ENCODE measurements at places on chromosomes 16 and 17. TPM values are rescaled to one million over a fixed set of nuclear protein-coding genes. Genes with fewer than 3 reads are reported as not detected.
A peak's percentile ranks its signal among the peaks of the same experiment; 100 is the strongest.

Gene PRKCB
- not detected for total RNA-seq

- DNase-seq = no peak
Measured at GRCh38 chr17:37659925-37660324, 16.7 kb upstream of the DDX52 start.

- DNase-seq = no peak
Measured at GRCh38 chr17:8504460-8505207, 69.0 kb downstream of the NDEL1 start.

DNA sequence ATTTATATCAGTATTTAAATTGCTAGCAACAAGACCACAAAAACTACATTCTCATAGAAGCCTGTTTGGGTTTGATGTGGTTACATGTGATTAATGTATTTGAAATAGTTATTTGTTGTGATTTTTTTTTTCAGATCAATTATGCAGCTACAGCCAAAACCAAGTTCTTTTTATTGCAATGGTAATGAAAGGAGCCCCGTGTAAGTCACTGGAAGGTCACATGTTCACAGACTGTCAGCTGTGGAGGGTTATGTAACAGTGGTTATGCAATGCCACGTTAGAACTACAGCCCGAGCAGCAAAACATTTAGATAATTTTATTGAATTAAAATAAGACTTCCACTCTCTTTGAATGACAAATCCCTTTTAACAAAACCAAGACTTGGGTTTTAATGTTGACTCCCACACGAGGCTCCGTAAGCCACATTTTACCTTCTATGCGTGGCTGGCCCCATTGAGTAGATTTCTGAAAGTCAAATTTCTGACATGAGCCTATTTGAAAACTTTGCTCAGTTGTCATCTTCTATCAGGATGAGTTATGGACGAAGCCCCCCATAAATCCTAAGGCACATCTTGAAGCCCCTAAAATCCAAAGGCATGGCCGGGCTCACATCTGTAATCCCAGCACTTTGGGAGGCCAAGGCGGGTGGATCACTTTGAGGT is 41.8 kb upstream of the SEC14L1 start:
- peak; percentile 94 for DNase-seq

DNA sequence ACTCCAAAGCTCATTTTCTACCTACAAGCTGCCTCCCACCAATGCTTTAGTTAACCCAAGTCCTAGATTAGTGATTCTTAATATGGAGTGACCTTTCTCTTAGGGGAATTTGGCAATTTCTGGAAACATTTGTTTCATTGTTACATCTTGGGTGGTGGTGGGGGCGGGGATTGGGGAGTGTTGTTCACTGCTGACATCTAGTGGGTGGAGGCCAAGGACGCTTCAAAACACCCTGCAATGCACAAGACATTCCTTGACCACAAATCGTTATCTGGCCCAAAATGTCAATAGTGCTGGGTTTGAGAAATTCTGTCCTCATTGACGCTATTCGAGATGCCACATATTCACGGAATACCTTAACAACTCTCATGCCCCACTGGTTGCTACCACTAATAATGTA is 282.9 kb downstream of the RBFOX1 start:
- DNase-seq = no peak

GRCh38 chr16:4583906-4584305 is 27.8 kb downstream of the C16orf96 start:
- DNase-seq = no peak

Gene E4F1
- total RNA-seq = 25.9 TPM

GRCh38 chr17:27551701-27552248 is 79.2 kb upstream of the LGALS9 start:
- no peak for DNase-seq

Gene MT4
- total RNA-seq = not detected

GRCh38 chr16:303760-304505 is 21.0 kb downstream of the PDIA2 start:
- peak; percentile 27 for DNase-seq

DNA sequence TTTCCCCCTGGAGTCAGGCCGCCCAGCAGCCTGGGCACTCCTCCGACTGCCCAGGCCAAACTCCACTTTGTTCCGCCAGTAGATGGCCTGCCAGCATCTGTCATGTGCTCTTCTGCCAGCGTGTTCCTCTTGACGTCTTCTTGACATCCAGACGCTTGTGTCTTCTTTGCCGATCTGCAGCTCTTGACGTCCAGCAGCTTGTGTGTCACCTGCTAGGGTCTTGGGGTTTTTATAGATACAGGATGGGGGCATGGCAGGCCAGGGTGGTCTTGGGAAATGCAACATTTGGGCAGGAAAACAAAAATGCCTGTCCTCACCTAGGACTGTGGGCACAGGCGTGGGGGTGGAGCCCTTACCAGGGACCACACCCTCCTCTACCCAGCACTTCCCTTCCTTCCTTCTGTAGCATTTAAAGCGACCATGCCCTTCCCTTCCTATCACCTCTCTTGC is 88.7 kb downstream of the BMERB1 start:
- DNase-seq = no peak

DNA sequence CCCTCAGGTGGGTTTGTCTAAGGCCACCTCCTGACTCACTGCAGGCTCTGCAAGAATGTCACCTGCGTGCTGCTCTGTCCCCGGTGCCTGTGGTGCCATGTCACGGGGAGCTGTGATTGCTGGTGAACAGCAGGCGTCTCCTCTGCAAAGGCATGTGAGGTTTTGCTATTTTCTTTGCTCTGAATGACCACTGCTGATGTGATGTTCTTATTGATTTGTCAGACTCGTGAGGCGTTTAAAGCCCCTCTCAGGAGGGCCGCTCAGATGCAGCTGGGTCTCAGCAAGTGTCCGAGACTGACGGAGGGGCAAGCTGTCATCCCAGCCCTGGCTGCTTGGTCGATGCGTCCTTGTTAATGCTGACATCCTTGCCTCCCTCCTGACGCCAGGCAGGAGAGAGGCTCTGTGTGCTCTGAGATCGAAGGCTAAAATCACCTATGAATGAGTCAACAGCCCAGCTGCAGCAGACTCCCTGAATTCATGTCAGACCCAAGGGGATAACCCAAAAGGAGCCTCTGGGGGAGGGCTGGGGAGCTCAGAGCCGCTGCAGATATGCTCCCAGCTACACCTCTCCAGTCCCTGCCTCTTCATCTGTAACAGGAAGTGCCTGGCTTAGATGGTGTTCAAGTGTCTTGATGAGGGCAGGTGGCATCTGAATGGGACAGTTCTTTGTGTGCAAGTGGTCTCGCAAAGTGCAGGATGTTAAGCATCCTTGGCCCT is 11.8 kb upstream of the PEMT start:
- no peak for DNase-seq

Gene DOK4
- 34.5 TPM for total RNA-seq

Gene ETV4
- 4.7 TPM for total RNA-seq

Gene BCAR1
- 87.2 TPM for total RNA-seq

GRCh38 chr17:43356999-43357398 is 41.8 kb upstream of the ARL4D start:
- peak; percentile 87 for DNase-seq

GRCh38 chr17:13209081-13209480 is 191.3 kb upstream of the ELAC2 start:
- no peak for DNase-seq

GRCh38 chr16:16817196-16817595 is 438.3 kb downstream of the NPIPA7 start:
- no peak for DNase-seq

DNA sequence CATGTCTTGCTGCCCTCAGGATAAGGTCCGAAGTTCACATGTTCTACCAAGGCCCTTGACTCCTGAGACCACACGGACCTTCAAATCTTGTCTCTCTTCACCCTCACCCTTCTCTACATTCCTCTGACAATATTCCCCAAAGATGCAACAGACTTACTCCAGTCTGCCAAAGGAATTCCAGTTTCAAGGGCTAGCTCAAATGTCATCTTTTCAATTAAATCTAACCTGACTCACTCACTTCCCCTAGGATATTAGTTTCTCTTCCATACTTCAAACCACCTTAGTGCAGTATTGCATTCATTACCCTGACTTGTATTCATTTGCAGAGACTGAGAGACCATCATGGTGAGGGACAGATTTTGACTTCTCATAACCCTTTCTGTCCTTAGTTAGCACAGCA is 59.6 kb upstream of the ADCY9 start:
- DNase-seq = no peak

DNA sequence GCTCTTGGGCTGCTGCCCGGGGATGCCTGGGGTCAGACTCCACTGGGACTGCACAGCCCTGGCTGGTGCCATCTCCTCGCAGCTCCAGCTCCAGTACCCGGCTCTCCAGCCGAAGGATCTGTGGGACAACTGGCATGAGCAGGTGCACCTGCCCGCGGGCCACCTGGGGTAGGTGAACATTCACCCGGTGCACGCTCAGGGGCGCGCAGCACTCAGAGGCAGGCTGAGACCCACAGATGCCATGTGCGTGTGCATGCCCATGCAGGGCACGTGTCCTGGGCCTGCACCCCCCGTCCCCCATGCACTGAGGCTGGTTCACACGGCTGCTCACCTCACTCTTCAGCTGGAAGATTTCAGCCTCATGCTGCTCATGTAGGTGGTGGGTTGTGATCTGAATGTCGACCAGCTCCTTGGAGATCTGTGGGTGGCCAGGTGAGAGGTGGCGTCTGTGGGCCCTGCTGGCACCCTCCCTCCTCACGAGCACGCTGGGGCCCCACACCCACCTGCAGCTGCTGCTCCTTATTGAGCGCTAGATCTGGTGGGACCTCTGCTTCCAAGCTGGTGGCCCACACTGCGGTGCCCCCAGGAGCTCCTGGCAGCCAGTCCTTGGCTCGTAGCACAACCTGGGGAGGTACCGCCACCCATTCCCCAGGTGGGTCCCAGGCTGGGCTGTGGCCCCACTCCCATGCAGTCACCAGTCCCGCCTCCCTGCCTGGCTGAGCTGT is 618 bp downstream of the CCDC78 start:
- no peak for DNase-seq

GRCh38 chr17:2050300-2051060 is 4.4 kb upstream of the HIC1 start:
- peak; percentile 83 for DNase-seq

- DNase-seq = peak; percentile 38
Measured at GRCh38 chr16:1674751-1675664, 3.1 kb upstream of the JPT2 start.

GRCh38 chr17:34519282-34519681 is 60.1 kb upstream of the TMEM132E start:
- no peak for DNase-seq

Gene SLC52A1
- total RNA-seq = 0.43 TPM

Gene CLEC19A
- total RNA-seq = not detected

- no peak for DNase-seq
Measured at GRCh38 chr16:83722456-83723183, 85.2 kb upstream of the HSBP1 start.

- DNase-seq = no peak
Measured at GRCh38 chr16:51231702-51232101, 80.6 kb upstream of the SALL1 start.

Data from fibroblast of villous mesenchyme (primary cell).